ENCODE measurements at places on chromosomes 6 and 20.

DNA sequence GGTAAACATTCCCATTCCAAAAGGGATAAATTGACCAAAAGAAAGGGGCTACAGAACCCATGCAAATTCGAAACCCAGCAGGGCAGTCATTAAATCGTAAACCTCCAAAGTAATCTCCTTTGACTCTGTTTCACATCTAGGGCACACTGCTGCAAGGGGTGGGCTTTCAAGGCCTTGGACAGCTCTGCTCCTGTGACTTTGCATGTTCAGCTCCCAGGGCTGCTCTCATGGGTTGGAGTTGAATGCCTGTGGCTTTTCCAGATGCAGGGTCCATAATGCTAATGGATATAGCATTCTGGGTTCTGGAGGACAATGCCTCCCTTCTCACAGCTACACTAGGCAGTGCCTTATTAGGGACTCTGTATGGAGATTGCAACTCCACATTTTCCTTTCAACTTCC, 211.9 kb upstream of the MANEA start:
- no peak for DNase-seq

DNA sequence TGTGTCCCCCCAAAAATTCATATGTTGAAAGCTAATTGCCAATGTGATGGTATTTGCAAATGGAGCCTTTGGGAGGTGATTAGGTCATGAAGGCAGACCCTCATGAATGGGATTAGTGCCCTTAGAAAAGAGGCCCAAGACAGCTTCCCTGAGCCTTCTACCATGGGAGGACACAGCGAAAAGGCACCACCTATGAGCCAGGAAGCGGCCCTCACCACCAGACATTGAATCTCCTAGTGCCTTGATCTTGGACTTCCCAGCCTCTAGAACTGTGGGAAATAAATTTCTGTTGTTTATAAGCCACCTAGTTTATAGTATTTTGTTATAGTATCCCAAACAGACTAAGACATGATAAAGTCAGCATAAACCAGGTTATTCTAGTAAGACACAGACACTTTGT, 18.9 kb downstream of the EDN1 start:
- DNase-seq = no peak

GRCh38 chr6:57207872-57208271, 14.2 kb downstream of the RAB23 start:
- DNase-seq = no peak

DNA sequence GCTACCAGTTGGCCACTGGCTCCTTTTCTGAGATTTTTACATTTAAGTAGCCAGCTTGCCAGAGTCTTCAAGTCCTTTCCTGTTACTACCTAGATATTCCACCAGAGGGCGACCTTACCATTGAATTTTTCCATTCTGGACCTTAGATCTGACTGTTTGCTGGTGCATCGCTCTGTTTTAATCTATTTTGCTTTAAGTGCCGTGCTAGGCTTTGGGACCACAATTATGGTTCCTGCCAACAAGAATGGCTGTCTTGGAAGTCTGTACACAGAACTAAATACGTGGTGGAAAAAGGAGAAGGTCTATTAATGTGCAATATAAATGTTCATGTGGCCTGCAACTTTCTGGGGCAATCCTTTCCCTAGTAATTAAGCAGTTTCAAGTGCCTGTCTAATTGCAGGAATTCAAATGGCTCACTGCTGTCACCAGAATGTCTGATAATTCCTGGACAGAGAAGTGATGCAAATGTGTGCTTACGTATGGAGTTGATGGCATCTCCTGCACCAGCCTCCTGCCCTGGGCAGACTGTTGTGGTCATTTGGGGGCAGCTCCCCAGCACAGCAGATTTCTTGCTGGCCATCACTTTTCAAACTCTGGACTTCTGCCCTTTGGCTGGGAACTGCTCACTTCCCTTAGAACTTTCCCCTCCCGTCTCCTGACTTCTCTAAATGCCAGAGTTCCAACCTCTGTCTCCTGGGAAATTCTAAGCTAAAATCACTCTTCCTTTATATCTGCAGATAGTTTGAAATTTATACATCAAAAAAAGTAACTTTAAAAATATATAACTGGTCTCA, 5.6 kb upstream of the HLA-DOA start:
- peak; percentile 58 for DNase-seq

- DNase-seq = no peak
These were observed 969.7 kb downstream of the KIF16B start for GRCh38 chr20:15603506-15603905.

DNA sequence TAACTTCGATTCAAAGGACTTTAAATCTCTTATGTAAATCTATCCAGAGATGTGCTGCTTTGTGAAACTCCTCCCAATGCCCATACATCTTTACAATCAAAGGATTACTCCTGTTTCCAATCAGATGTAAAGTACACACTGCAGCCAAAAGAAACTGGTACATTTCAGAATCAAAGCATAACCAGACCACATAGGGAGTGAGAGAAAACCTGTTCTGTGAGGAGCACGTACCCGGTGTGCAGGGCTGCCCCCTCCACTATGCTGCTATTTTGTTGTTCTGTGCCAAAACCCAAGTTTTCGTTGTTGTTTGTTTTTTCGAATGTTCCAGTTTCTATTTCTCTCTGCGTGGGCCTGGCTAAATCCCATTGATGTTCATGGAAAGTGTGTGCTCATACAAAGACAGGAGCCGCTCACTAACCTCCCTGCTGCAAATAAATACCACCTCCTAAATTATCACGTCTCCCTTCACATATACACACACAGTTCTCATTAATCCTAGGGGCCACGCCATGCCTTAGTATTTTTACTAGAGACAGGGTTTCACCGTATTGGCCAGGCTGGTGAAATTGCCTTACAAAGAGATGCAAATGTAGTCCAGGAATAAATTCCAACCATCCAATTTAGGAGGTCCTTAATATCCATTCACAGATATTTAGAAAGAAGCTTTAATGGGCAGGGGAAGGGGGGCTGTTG, 52.9 kb downstream of the ATP9A start:
- DNase-seq = peak; percentile 39

- no peak for DNase-seq
These were observed 27.3 kb downstream of the MAPK14 start for GRCh38 chr6:36054956-36055355.

GRCh38 chr6:154596009-154596408, 85.5 kb upstream of the CNKSR3 start:
- DNase-seq = no peak

- DNase-seq = no peak
These were observed 9.9 kb downstream of the GGT7 start for GRCh38 chr20:34862724-34863123.

DNA sequence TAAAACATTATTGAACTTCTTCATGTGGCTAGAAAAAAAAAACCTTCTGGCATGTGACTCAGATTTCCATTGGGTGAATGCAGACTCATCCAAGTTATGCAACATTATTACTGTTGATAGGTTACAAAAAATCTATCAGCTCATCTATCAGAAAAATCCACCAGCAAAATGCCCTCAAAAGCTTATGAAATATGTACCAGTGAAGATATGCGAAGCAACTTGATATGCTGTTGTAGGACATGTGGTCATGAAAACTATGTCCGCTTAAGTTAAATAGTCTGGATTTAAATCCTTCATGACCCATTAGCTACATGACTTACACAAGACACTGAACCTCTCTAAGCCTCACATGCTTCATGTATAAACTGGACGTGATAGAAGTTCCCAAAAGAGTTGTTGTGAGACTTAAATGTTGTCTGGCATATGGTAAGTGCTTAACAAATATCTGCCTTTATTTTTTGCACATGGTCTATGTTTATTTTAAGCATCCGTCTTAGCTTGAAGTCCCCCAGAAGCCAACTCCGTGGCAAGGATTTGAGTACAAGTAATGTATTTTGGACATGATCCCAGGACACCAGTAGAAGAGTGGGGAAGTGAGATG, 12.5 kb upstream of the BFSP1 start:
- DNase-seq = no peak

- DNase-seq = no peak
These were observed 428.4 kb upstream of the MARCKS start for GRCh38 chr6:113428702-113429101.

DNA sequence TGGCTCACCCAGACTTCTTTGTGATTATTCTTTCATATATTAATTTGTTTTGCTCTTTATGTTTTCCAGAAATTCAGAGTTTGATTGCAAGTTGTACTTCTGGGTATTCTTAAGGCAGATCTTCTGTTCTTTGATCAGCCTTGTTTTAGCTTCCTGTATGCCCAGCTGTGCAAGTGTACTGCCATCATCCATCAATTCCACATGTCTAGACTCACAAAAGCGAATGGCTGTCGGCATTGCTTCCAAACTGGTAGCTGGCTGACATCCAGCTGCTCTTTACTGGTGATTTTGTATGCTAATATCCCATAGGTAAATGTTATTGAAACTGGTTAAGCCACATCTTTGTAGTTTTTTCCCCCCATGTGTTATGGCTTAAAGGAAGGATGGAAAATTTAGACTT, 1084.8 kb upstream of the CITED2 start:
- DNase-seq = peak; percentile 49

GRCh38 chr20:5001174-5002076, at the start of gene SLC23A2:
Gene SLC23A2 (minus strand): TSS chr20:5001510. CDS start chr20:4932562, 68,948 bp downstream.
- DNase-seq = peak; percentile 78

- DNase-seq = no peak
These were observed 46.8 kb downstream of the KCNB1 start for GRCh38 chr20:49435639-49436038.

- DNase-seq = no peak
These were observed 216.9 kb upstream of the ARG1 start for GRCh38 chr6:131356161-131356560.

GRCh38 chr6:117616391-117617209, 14.3 kb upstream of the GOPC start:
- DNase-seq = no peak

DNA sequence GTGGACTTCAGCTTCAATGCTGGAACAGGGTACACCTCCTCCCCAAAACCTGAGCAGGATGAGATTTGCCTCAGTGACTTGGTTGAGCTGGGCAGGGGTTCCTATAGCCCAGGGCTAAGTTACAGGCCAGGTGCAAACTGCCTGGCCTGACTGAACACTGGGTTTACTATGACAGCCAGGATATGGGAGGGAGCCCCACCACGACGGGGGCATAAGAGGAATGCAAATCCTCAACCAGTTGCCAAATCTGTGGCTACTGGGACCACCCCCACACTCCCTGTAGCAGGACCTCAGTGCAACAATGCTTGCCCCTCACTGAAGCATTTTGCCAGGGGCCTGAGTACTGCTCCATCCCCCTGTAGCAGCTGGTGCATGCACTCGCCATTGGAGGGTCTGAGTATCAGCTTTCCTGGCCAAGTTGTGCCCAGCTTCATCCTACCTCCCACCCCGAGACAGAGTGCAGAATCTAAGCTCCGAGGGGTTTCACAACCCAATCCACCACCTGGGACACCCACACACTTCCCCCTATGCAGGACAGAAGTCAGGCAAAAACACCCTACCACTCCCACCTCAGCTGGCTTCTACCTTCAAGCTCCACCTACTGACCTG, 27.6 kb downstream of the TREML4 start:
- no peak for DNase-seq

GRCh38 chr6:125009578-125009977, 47.3 kb downstream of the RNF217 start:
- DNase-seq = no peak

DNA sequence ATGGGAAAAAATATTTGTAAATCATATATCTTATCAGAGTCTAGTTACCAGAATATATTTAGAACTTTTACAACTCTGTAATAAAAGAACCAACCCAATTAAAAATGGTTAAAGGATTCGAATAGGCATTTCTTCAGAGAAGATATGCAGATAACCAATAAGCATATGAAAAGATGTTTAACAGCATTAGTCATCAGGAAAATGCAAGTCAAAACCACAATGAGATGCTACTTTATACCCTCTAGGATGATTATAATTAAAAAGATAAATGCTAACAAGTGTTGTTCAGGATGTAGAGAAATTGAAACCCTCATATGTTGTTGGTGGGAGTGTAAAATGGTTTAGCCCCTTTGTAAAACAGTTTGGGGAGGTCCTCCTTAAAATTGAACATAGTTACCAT, 94.1 kb downstream of the LRRC1 start:
- DNase-seq = no peak

- DNase-seq = peak; percentile 25
These were observed 54.2 kb upstream of the HLA-A start for GRCh38 chr6:29887819-29888776.

- DNase-seq = no peak
These were observed 36.0 kb downstream of the ATXN1 start for GRCh38 chr6:16725145-16725864.

GRCh38 chr6:119035459-119035858, 43.0 kb downstream of the FAM184A start:
- DNase-seq = no peak

GRCh38 chr6:14270142-14270893, 152.7 kb downstream of the CD83 start:
- no peak for DNase-seq

GRCh38 chr20:16412906-16413305, 160.3 kb downstream of the KIF16B start:
- no peak for DNase-seq

- DNase-seq = no peak
These were observed 53.7 kb upstream of the TMX4 start for GRCh38 chr20:8073024-8073832.

GRCh38 chr20:63501818-63502670, 3.2 kb upstream of the EEF1A2 start:
- DNase-seq = peak; percentile 88

DNA sequence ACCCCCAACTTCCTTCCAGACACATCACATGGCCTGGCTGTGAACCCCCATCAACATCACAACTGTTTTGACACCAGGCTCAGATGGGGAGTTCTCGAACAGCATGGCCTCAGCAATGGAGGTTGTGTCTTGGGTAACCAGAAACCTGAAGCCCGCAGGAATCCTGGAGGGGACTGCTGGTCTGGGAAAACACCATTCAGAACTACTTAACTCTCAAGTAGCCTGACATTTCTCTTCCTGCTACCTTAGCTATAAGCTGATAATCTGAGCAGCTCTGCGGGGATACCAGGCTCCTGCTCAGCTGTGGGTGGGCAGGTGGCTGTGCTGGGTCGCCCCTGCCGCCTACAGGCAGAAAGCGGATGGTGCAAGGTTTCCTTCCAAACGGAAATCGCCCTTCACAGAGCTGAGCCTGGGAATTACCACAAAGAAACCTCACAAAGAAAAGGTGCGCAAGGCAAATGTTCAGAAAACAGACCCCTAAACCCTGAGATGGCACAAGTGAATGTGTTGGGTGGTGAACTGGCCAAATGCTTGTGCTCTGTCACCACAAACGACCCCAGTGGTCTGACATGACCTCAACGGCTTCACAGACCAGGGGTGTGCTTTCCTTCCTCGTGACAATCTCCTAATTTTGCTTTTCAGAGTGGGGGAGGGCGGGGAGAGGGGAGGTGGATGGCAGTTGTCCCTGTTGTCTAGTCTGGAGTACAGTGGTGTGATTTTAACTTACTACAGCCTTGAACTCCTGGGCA, 29.5 kb downstream of the SNX5 start:
- peak; percentile 74 for DNase-seq

Data from NCI-H345 (cell line).